Hematopoietic multipotent progenitor cell (in vitro differentiated cells): ENCODE measurements at places on chromosomes 16 and 17.
A peak's percentile ranks its signal among the peaks of the same experiment; 100 is the strongest.

GRCh38 chr16:57999971-58000705, at the start of gene ZNF319:
Gene ZNF319, minus strand, starts transcription at chr16:58000672. Its CDS starts 2,407 bp downstream, at chr16:57998265.
- no peak for DNase-seq

DNA sequence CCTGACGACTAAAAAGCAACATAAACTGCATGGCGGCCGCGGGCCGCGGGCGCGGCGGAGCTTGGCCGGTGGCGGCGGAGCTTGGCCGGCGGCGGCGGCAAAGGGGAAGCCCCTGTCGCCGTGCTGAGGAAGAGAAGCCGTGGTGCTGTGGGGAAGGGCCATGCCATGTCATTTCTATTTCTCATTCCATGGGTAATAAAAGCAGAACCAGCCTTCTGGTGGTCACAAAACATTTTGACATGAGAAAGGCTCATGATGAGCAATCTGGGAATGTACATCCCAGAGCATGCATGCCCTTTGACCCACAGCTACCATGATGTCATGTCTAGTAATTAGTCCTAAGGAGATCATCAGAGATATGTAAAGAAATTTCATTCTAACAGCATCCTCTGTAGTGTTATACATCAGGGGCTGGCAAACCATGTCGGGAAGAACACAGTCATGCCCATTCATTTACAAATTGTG, 23.9 kb upstream of the HEATR6 start:
- no peak for DNase-seq

GRCh38 chr16:72846594-72846993, 201.3 kb downstream of the ZFHX3 start:
- no peak for DNase-seq

GRCh38 chr17:80855948-80856862, 135.4 kb upstream of the CHMP6 start:
- peak; percentile 94 for DNase-seq

DNA sequence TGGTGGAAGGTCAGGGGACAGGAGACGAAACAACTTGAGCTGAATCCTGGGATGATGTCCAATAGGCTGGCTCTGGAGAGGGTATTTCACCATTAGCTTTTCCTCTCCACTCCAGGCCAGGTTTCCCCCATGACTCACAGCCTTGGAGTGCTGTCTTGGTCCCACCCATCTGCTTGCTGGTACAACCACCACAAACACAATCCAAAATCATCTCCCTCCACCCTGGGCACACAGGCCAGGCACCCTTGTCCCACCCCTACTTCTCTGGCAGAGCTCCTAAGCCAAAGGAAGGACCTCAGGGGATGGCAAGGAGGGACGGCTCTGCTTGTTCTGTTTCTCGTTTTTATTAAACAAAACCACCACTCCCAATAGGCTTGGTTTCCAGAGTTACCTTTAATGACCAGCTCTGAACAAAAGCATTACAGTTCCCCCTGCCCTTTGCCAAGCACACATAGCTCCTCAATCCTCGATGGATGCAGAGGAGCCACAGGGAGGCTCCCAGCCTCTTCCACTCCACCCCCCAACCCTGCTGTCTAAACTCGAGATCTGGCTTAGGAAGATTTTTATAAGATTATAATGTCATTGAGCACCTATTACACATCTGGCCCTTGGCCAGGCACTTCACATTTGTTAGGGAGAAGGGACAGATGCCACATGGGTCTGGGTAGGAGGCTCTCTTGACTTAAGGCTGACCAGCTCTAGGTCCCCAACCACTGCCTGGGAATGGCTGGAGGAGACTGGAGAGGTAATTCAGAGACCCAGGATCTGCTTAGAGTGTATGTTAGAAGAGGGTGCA, 13.3 kb downstream of the CAVIN1 start:
- DNase-seq, result no peak

- no peak for DNase-seq
Measured at GRCh38 chr17:47948706-47949196, 7.4 kb downstream of the PNPO start.

DNA sequence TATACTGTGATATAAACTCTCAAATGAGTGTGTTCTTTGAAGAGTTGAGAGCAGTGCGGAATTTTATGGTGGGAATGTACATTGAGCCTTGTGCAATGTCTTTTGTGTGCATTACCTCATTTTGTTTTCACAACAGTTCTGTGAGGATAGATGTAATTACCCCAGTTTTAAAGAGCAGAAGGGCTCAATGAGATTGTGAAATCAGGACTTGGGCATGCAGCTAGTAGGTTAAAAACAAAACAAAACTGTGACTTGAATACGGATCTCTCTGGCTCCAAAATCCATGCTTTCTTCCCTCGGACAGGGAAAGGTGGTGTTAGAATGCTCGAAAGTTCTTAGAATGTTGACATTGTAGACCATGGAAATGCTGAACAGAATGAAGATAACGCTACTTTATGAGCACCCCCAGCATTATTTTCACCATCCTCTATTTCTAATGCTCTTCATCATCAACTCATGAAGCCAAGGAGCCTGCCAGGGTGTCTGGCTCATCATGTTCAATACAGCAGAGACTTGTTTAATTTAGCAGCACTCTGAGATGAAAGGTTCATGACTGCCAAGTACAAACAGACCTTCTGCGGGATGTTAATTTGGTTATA, 17.1 kb downstream of the MRTFB start:
- no peak for DNase-seq

DNA sequence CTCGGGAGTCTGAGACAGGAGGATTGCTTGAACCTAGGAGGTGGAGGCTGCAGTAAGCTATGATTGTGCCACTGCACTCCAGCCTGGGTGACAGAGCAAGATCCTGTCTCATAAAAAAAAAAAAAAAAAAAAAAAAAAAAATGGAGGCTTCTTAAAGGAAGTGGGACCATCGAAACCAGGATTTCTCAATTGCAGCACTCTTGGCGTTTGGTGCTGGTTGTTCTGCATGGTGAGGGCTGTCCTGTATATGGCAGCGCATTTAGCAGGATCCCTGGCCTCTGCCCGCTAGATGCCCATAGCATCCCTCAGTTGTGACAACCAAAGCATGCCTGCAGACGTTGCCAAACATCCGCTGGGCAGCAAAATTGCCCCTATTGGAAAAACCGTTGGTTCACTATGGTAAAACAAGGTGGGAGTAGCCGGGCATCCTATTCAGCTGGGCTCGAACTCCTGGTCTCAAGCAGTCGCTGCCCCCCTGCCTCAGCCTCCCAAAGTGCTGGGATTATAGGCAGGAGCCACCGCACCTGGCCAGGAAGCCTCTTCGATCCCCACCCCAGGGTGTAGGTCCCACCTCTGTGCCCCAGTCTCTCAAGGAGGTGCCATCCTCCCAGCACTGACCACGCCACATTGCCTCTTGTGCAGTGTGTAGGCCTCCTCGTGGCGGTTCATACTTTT, 6.5 kb upstream of the NPIPB7 start:
- DNase-seq, result no peak

DNA sequence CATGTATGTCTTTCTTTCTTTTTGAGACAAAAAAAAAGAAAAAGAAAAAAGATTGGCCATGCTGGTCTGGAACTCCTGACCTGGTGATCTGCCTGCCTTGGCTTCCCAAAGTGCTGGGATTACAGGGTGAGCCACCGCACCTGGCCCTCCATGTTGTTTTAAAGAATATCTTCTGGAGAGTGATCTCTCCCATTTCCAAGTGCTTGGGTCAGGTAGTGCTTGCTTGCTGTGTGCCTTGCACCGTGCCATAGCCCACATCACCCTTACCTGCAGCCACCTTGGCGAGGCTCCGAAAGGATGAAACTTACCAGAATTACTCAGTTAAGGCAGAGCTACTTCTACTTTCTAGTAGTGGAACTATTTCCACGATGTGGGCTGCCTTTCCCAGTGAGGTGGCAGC, 19.0 kb upstream of the KDM6B start:
- no peak for DNase-seq

- DNase-seq, result no peak
Measured at GRCh38 chr17:179066-179432, 2.4 kb downstream of the DOC2B start.

- DNase-seq, result no peak
Measured at GRCh38 chr16:84552135-84552534, 47.7 kb upstream of the MEAK7 start.

GRCh38 chr17:47214931-47215330, 5.8 kb downstream of the MYL4 start:
- no peak for DNase-seq

DNA sequence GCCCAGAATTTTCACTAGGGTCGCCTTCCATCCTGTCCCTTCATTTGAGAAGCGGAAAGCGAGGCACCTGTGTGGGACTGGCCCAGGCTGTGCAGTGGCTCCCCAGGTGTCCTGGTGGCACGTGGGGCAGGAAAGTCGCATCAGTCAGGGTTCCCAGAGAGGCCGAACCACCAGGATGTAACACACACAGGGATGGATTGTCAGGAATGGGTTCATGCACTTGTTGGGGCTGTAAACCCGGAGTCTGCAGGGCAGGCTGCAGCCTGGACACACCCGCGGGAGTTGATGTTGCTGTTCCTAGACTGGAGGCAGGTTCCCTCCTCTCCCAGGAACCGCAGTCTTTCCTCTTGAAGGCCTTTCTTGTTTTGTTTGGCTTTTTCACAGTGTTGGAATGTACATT, 30.7 kb upstream of the RPTOR start:
- no peak for DNase-seq

DNA sequence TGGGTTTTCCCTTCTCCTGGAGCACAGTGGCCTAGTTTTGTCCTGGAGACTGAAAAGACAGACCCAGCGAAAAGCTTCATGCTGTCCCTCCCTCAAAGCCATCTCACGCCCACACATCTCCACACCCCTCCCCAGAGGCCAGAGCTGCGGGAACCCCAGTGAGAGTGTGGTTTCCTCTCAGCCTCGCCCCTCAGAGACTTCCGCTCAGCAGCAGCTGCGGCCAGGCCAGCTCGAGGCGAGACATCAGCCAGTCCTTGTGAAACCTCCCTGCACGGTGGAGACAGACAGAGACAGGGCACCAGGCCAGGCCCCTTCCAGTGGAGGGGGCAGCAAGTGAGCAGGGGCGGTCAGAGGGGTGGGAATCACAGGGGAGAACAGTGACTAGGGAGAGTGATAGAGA, 77.0 kb upstream of the TNRC6C start:
- DNase-seq, result peak; percentile 97

DNA sequence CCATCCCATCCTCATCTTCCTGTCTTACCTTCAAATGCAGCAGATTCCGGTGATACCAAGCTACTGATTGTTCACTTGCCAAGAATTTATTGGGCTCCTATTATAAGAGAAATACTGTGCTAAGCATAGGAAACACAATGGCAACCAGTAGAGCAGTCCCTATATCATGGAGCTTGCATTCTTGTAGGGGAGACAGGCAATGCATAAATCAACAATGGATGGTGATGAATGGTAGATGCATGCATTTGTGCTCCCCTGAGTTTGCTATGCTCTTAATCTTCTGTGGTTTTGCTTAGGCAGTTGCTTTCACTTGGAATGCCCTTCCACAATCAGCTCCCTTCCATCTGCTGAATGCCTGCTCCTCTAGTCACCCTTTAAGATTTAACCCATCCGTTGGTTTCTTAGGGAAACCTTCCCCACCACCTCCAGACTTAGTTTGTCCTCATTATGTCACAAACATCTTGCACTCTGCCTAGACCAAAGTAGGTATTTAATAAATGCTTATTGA, 200.2 kb upstream of the TOX3 start:
- DNase-seq, result no peak

DNA sequence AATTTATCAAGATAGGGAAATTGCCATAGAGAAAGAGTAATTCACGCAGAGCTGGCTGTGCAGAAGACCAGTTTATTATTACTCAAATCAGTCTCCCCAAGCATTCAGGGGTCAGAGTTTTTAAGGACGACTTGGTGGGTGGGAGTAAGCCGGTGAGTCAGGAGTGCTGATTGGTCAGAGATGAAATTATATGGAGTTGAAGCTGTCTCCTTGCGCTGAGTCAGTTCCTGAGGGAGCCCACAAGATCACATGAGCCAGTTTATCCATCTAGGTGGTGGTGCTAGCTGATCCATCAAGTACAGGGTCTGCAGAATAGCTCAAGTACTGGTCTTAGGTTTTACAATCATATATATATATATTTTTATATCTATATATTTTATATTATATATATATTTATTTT, 6.0 kb upstream of the AQP8 start:
- peak; percentile 81 for DNase-seq

DNA sequence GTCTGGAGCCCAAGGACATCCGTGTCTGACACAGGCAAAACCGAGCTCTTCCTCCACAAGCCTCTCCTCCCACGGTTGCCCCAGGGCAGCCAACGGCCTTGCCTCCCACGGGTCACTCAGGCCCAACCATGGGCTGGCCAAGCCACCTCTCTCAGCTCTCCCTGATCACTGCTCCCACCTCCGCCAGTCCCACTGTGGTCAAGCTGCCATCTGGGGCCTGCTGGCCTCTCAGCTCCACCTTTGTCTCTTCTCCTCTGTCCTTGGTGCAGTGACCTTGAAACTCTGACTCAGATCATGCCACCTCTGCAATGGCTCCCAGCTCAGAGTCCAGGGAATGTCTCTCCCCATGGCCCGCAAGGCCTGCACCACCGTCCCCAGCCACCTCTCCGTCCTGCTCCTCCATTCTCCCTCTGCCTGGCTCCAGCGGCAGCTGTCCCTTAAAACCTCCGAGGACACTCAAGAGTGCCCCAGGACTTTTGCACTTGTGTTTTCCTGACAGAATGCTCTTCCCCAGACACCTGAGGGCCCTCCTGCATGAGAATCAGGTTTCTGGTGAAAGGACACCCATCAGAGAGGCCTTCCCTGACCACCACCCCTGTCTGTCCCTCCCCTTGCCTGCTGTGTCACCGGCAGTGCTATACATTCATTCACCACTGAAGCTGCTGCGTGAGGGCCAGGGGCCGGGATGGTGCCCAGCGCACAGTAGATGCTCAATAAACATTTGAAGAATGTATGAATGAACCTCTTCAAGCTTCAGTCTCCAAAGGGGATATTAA, 19.3 kb downstream of the PEMT start:
- DNase-seq, result no peak

- peak; percentile 18 for DNase-seq
Measured at GRCh38 chr16:54633943-54634362, 296.7 kb upstream of the IRX5 start.

GRCh38 chr16:57753448-57754353, 18.1 kb downstream of the KATNB1 start:
- DNase-seq, result no peak

- DNase-seq, result no peak
Measured at GRCh38 chr17:2510559-2510958, 1.1 kb downstream of the METTL16 start.

DNA sequence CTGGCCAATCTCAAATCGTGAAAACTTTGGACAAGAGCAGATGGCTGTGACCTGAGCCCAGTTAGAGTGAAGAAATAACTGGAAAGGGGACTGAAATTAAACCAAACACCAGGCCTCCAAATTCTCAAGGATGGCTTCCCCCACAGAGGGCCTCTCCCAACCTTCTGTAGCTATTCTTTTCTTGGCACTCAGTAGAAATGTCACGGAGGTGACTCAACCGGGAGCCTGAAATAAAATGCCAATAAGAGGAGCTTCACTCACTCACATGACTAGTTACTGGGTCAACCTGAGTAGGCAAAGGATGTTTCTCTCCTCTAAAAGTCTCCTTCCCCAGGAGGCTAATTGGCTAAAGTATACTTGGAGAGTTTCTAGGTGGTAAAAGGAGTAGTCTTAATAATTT, 230.7 kb downstream of the MAF start:
- DNase-seq, result no peak

GRCh38 chr17:48148029-48148770, 40.6 kb downstream of the SNX11 start:
- peak; percentile 40 for DNase-seq

GRCh38 chr17:28505986-28506665, at the start of gene FOXN1:
Gene FOXN1, plus strand, starts transcription at chr17:28506348. Its CDS starts 17,622 bp downstream, at chr17:28523970.
- DNase-seq, result no peak
